AG04450 (cell line): ENCODE measurements at places on chromosomes 7 and 10.

- DNase-seq, result no peak
Observed at GRCh38 chr10:132363376-132363775, 31.4 kb downstream of the LRRC27 start.

GRCh38 chr10:46225597-46225996 lies 61.2 kb upstream of the ANTXRL start:
- no peak for DNase-seq

DNA sequence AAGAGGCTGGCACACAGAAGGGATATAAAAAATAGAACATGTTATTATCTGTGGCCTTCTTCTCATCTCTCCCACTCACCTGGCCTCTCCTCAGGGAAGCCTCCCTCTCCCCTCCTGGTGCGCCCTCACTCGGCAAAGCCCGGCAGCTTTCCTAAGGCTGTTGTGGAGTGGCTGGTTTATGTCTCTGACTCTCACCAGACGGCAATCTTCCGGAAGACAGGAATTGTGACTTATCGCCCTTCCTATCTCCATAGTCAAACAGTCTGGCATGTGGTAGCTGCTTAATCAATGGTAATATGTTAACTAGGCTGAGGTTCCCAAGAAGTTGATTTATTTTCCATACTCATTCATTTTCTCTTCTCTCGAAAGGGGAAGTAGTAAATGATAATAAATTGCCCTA lies 78.7 kb downstream of the ATXN7L1 start:
- DNase-seq, result no peak

DNA sequence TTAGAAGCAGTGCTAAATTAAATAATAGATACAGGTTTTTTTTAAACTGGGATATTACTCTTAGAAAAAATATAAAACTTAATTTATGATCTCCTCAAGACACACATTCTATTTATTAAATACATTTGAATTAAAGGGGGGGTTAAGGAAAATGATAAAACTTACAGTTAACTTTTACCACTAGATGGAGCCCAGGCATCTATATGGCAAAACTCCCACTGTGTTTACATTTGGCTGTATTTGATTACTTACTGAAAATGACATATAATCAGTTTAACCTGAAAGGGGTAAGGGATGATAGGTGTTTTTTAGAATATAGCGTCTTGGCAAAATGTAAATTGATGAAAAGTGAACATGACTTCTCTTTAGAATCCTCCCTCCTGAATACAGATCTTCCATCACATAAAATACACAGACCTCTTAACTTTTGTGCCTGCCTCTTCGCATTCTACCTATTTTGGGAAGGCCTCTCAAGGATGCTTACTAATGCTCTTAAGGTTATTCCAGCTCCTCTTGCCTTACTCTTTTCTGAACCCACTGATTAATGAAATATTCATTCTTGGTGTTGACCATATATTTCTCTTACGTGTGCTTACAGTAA lies 235.7 kb downstream of the AGMO start:
- DNase-seq, result peak; percentile 3

DNA sequence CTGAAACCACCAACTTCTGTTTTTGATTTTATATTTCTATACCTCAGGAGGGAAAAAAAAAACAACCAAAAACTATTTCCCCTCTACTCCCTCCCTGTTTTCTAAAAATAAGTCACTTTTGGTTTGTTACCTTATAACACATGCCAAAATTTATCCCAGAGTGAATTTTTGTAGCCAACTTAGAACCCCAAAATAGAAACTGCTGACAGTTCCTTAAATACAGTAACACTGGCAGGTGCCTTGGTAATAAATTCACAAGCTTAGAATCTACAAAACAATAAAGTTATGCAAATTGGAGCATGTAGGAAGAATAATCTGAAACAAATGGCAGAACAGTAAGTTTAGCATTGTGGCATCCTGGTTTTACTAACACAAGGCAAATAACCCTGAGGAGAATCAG lies 165.0 kb upstream of the HDAC9 start:
- no peak for DNase-seq

DNA sequence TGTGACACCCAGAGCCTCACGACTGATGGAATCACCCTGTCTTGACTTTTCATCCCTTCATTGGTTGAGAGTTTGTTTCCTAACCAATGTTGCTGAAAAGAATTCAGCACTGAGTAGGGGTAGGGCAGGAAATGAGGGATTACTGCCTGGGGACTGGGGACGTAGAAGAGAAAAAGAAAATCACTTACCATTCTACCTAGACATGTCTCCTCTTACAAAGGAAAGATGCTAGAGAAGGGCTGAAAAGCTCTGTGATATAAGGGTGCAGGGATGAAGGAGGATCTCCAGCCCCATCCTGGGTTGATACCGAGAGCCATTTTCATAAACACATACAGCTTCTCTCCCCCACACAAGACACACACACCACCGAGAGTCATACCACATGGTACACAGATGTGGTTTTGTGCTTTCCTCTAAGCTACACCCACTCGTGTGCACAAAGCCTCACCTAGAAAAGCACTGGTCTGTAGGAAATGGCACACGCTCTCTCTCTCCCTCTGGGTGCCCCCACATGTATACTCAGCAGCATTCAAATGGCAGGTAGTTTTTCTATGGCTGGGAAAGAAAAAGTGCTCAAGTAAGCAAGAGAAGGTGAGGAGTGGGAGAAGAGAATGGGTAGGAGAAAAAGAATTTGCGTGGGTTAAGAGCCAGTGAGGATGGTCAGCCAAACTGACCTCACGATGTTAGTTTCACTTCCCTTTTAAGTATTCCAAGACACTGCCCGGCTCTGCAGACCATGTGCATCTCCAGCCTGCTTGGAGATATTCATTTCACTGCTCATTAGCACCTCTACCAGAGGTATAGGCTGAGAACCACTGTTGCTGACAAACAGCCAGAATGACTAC lies 85.8 kb downstream of the CALD1 start:
- DNase-seq, result no peak

- no peak for DNase-seq
Observed at GRCh38 chr10:52570490-52570889, 202.1 kb downstream of the MBL2 start.

- no peak for DNase-seq
Observed at GRCh38 chr10:70477661-70478162, 855 bp upstream of the PALD1 start.

DNA sequence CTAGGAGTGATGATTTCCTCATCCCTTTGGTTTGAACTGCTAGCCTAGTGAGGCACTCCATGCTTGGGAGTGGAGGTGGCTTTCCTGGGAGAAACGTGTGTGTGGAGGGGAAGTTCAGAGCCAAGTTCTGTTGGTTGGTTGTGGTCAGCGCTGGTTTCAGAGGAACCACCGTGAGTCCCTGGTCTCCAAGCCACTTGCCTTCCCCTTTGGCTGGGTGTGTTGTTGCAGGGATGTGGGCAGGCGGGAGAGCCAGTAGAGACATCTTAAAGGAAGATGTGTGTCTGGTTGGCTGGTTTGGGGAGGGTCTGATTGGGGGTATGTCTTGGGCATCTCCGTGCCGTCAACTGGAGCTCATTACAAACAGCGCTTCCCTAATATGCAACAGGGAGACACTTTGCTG lies 130.8 kb upstream of the TCF7L2 start:
- no peak for DNase-seq

GRCh38 chr7:108459922-108460551 lies 3.8 kb upstream of the NRCAM start:
- no peak for DNase-seq

DNA sequence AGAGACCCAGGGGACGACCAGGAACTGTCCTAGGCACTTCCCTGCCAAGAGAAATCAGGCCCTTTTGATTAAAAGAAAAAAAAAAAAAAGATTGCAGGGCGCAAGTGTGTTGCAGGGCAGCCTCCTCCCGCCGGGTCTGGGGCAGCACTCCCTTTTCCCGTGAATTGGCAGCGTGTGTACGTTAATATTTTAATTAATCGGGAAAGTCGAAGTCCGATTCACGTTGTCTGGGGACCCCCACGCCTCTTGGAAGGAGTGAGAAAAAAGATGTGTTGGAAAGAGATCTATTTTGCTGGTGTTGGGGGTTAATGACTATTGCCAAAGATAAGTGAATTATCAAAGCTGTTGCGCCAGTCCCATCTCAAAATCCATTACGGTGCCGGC lies 1.3 kb upstream of the EBF3 start:
- no peak for DNase-seq

DNA sequence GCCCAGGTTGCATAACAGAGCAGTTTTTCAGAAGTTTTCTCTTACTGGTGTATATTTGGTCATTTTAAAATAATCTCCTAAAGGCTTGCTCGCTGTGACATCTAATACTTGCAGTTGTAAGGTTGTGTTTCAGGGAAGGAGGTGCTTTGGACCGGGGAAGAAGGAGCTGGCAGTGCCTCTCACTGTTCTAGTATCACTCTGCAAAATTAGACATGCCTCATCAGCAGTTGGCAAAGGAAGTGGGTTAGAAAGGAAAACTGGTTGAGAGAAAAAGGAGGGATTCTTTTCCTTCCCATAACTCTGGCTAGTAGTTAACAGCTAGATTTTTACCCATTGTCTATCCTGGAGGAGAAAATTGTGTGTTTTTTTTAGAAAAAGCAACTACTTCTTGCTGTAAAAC lies 34.8 kb downstream of the CUL1 start:
- DNase-seq, result no peak

DNA sequence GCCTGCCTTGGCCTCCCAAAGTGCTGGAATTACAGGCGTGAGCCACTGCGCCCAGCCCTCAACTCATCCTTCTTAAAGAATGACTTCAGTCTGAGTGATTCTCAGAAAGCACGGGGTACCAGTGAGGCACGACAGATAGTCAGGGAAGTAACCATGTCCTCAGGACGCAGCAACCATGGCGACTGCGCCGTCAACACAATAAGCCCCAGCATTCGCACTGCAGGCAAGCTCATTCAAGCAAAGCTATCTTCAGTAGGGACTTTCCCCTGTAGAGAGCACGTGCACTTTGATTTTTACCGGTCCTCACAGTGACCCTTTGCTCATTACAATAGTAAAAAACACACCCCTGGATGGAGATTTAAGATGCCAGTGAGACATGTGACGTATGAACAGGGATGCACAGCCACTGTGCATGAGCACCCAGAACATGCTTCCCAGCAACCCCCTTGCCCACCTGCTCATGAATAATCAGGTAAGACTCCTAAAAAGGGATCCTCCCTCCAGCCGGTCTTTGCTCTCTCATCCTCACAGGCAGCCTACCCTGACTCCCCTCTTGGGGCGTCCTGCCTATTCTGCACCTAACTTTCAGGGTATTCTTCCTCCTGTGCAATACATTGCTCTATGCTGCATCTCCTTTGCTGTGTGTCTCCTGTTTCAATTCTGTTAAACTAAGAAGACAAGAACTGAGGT lies 9.1 kb downstream of the WDR86 start:
- no peak for DNase-seq

DNA sequence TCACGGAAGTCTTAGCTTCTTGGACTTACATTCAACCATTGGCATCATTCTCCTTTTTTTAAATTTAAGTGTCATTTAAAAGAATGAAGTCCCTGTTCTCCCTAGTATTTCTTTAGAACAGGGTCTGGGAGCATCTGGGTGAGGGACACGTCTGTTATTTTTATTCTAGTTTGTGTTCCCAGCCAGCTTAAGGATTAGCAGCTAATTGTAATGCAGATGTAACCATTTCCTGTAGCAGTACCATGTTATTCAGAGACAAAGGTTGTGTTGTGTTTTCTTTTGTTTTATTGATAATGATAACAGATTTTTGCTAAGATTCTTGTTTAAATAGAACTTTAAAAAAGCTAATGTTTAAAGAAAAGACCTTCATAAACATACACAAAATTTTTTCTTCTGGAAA lies 34.3 kb downstream of the BMS1 start:
- no peak for DNase-seq

GRCh38 chr7:76216381-76217082 lies 14.8 kb downstream of the SRRM3 start:
- no peak for DNase-seq

GRCh38 chr10:128071417-128071782 lies 54.8 kb downstream of the MKI67 start:
- no peak for DNase-seq

GRCh38 chr7:158861004-158861787 lies 4.8 kb downstream of the DYNC2I1 start:
- no peak for DNase-seq

DNA sequence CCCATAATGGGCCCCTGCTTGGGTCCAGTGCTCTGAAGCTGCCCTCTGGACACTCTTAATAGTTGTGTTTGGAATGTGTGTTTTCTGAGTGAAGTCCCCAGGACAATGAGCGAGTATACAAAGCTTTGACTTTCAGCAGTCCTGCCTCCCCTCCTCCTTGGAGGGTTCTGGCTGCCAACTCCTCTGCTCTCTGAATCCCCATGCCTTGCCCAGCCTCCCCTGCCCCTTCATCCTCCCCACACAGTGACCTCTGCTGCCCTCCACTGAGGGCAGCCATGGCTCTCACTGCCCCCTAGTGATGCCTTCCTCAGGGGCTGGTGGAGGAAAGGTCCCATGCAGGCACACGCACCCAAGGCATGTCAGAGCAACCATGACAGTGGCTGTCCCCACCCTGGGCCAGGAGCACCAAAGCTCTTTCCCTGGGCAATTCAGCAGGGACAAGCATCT lies 40.9 kb downstream of the FRMPD2 start:
- no peak for DNase-seq

- DNase-seq, result no peak
Observed at GRCh38 chr7:48628793-48629349, 295.5 kb upstream of the CDC14C start.

DNA sequence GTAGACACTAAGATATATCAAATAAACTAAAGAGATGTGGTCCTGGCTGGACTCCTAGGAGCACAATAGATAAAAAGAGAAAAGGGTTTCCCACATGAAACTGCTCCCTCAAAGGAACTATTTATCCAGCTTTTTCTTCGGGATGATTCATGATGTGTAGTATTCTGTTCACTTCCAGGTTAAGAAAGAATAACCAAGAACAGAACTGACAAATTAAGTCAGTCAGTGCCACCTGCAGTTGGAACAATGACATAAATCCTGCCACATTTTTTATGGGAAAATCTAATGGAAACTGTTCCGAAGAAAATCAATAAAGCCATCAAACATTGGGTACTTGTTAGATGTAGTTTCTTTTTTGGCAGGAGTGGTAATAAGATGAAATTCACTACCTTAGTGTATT lies 87.1 kb downstream of the POLR1F start:
- no peak for DNase-seq

GRCh38 chr10:71099731-71100361 lies 112.5 kb upstream of the UNC5B start:
- DNase-seq, result no peak

DNA sequence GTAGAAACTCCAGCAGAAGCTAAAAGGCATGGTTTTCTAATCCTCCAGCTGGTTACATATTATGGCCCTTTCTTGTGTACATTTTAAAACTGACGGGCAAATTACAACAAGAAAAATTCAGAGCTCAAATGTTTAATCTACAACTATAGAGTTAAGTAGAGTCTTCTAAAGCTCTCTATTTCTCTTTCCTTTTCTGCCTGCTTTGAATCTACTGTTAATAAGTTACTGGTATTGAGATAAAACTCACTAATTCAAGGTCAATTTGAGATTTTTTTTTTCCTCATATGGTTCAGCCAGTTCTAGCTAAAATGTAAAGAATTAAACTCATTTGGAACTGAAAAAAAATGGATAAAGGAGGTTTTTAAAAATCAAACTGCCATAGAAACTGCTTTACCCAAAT lies 1.6 kb upstream of the PRSS37 start:
- no peak for DNase-seq
